Transverse colon (tissue), 4 donors: ENCODE measurements at places on chromosomes 2 and 18. TPM values are rescaled to one million over a fixed set of nuclear protein-coding genes. Genes with fewer than 3 reads are reported as not detected.

The ERCC3 gene
- total RNA-seq = 30.0 TPM

The GREB1 gene
- 0.20 TPM for total RNA-seq

The FOXD4L1 gene
- not detected for total RNA-seq

- no peak for DNase-seq
These were observed 16.3 kb downstream of the NRP2 start for GRCh38 chr2:205698286-205699268.

DNA sequence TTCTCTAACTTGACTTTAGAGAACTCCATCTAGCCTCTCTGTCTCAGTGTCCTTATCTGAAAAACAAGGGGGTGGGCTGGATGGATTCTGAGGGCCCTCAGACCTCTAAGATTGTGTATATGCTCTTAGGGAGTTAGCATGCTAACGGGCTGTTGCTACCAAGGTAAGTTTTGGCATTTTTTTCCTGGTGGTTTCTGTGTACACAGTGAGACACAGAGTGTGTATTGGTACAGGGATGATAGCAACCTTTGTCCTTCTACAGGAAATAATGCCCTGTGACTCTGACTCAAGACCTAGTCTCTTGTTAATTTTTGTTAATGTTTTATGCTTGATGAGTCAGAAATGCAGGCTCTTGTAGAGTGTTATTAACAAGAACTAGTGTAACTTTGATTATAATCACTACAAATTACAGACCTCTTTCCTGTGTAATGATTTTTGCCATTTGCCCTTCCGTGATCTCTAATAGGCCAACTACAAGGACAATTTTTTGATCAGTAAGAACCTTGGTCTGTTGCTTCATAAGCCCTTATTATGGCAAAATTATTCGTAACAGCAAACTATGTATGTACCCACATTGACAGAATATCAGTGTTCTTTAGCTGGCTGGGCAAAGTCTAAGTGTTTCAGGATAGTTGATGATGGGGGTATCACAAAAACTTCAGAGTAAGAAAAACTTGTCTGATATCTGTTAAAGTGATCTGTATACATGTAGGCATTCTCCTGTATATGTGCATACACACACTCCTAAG, 89.7 kb downstream of the SPTBN1 start:
- no peak for DNase-seq

The KLHL41 gene
- not detected for total RNA-seq

GRCh38 chr2:233419602-233420391, 65.5 kb downstream of the DGKD start:
- no peak for DNase-seq

The AFF3 gene
- total RNA-seq = 9.0 TPM
